ENCODE measurements at places on chromosomes 16 and 17.

DNA sequence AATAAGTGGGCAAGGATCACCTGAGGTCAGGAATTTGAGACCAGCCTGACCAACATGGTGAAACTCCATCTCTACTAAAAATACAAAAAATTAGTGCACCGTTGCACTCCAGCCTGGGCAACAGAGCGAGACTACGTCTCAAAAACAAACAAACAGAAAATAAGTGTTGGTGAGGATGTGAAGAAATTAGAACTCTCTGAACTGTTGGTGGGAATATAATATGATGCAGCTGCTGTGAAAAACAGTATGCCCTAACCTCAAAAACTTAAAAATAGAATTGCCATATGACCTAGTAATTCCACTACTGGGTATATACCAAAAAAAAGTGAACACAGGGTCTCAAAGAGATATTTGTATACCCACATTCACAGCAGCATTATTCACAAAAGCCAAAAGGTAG is 26.1 kb downstream of the GLG1 start:
- DNase-seq: no peak

DNA sequence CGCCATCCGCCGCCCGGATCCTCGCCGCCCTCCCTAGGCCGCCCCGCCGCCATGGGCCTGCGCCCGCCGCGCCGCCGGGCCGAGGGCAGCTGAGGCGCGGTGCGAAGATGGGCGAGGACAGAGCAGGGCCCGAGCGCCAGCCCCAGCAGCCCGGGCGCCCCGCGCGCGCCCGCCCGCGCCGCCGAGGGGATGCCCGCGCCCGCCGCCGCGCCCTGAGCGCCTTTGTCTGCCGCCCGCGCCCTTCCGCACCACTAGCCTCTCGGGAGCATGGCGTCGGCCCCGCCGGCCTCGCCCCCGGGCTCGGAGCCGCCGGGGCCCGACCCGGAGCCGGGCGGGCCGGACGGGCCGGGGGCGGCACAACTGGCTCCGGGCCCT is 278 bp downstream of the RAB11FIP3 start:
- no peak for DNase-seq

DNA sequence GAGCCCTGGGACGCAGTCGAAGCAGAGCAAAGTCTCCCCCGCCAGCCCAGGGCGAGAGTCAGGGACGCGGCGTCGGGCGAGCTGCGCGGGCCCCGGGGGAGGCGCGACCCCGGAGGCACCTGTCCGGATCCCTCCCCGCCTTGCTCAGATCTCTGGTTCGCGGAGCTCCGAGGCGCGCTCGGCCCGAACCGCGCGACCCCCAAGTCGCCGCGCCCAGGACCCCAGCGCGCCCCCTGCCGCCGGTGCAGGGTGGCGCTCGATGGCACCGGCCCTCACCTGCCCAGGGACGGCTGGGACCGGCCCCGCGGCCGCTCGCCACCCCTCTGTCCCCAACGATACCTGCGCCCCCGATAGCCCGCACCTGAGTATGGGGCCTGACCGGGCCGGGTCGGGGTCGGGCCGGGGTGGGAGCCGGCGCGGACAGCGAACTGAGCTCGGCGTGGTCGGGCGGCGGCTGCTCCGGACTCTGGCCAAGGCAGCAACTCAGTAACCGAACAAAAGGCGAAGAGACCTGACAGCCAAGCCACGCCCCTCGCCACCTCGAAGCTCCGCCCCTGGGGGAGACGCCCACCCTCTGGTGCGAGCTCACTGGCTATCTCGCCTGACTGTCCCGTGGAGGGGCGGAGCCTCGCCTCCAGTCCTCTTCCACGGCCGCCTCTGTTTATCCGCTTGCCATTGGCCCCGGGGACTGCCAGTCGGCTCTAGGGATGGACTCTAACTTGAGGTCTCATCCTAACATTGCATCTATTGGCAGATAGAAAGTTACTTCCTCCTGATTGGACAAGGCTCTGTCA is at the start of gene JUP:
Gene JUP, minus strand, starts transcription at position 485 of the 794 bp plus-strand sequence. CDS start 14,857 bp downstream, outside the sequence.
- peak; percentile 77 for DNase-seq

DNA sequence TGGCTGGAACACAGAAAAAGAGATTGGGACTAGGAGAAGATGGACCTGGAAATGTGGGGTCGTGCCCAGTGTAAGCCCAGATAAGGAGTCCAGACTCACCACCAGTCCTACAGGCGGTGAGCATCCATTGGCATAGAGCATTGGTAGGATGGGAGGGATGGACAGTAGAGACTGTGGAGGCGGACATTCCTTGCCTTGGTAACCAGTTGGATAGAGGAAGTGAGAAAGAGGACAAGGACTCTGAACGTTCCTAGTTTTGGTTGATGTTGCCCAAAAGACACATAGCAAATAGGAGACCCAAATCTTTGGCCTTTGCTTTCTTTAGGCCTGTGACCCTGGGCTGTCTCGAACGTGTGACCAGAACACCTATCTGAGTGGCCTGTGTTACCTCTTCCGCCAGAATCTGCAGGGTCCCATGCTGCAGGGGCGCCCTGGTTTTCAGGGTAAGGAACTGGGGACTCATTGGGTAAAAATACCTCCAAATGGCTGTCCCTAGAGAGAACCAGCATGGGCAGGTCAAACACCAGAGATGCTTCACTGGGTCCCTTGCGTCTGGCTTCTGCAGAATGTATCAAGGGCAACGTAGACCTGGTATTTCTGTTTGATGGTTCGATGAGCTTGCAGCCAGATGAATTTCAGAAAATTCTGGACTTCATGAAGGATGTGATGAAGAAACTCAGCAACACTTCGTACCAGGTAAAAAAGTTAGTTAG is 6.4 kb downstream of the ITGAL start:
- no peak for DNase-seq

- no peak for DNase-seq
Observed at GRCh38 chr16:54647725-54648221, 282.9 kb upstream of the IRX5 start.
